ENCODE measurements at places on chromosomes 6 and 20.

DNA sequence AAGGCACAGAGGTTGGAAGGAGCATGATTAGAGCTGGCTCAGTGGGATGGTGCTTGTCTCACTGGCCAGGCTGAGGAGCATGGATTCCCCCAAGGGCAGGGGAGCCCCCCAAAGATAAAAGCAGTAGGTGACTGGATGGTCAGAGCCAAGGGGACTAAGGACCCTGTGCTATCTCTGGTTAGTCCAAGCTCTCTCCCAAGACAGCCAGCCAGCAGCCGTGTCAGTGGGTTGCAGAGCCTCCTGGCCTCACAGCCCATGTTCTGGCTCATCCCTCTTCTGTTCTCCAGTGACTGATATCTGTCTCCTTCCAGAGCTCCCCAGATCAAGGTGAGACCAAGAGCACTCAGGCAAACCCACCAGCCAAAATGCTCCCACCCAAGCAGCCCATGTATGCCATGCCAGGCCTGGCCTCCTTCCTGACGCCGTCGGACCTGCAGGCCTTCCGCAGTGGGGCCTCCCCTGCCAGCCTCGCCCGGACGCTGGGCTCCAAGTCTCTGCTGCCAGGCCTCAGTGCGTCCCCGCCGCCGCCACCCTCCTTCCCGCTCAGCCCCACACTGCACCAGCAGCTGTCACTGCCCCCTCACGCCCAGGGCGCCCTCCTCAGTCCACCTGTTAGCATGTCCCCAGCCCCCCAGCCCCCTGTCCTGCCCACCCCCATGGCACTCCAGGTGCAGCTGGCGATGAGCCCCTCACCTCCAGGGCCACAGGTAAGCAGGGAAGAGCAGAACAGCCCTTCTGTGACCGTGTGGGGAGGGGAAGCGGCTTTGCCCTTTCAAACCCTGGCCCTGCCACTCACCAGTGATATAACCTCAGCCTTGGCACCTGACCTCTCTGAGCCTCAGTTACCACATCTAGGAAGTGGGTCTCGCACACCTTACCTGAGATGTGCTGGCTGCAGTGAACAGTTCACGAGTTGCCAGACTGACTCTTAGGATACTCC, 121.3 kb downstream of the JPH2 start:
- no peak for DNase-seq

- no peak for DNase-seq
Measured at GRCh38 chr6:108127826-108128225, 38.0 kb upstream of the NR2E1 start.

- no peak for DNase-seq
Measured at GRCh38 chr6:152002306-152002705, 194.8 kb downstream of the ESR1 start.

GRCh38 chr20:34579979-34580940, 21.7 kb downstream of the MAP1LC3A start:
- DNase-seq, result no peak

DNA sequence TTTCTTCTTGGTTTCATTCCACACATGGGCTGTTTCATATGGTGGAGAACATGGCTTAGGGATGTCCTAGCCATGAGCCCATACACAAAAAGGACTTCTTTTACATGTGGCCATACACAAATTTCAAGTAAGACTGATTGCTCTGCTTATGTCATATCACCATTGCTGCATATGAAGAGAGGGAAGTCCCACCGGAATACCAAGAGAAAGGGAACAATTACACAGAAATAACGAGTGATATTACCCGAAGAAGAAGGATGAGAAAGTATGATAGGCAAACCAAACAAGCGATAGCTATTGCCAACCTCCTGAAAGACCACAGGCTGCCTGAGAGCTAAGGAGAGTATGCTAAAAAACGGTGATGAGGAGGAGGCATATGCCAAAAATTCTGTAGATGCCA, 70.5 kb upstream of the TNFRSF21 start:
- DNase-seq, result no peak

- no peak for DNase-seq
Measured at GRCh38 chr6:164133095-164133494, 718.6 kb downstream of the QKI start.

GRCh38 chr20:18164356-18164755, 26.7 kb downstream of the KAT14 start:
- DNase-seq, result no peak

DNA sequence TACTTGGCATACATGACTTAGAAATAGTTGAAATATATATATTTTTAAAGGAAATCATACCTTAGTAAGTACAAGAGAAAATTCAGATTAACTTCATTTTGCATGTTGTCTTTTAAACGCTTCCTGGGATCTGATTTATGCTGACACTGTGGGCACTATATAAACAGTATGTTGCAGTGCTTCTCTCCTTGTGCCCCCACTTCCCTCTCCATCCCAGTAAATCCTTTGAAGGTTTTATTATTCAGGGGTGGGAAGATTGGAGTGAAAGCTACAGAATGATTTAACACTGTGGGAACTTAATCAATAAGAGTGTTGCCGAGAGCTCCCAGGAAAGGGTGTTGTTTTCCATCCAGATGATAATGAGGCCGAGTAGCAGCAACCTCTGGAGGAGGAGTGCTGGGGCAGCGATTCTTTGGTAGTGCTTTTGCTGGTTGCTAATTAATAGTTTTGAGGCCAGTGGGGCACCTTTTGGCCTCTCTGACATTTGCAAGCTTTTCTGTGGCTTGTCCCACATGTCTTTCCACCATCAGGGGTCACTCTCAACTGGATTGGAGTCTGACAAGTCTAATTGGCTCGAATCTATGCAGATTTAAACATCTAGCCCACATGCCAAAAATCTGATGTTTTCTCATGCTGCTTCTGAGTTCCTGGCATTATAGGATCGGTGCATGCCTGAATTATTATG, 183.0 kb upstream of the MMS22L start:
- DNase-seq, result no peak

GRCh38 chr6:13172291-13172690, 156.0 kb downstream of the TBC1D7 start:
- no peak for DNase-seq

DNA sequence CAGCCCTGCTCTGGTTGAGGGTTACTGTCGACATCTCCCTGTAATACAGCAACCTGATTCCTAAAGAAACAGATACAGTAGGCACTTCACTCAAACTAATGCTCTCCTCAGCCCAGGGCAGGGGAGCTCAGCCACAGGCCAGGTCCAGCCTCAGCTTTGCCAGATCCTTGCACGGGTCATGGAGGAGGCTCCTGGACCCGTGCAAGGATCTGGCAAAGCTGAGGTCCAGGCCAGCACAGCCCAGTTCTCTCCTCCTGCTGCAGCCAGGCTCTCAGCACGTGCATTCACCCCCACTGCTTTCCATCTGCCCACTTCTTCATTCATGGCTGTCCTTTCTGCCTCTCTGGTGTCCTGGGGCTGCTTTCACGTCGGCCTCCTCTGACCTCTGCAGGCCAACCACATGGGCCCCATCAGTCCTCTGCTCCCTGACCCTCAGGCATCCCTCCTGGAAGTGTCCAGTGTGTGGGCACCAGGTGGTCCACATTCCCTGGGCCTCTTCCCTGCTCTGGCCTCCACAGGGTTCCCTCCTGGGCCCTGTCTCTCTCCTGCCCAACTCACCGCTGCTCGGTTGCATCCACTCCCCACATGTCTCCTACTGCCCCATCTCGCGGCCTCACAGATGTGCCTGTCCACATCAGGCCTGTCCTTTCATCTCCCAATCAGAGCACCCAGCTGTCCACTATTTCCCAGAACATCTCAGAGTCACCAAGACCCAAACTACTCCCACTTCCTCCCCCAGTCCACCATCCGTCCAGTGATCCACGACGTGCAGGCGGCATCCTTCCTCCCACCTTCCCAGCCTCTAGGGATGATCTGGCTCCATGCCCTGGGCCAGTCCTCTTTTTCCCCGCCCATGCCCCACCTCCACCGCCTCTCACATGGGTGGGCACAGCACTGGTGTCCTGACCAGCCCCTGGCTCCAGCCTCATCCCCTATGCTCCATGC, 11.8 kb upstream of the CD93 start:
- no peak for DNase-seq

GRCh38 chr6:125207956-125208355, 54.4 kb downstream of the TPD52L1 start:
- DNase-seq, result no peak

DNA sequence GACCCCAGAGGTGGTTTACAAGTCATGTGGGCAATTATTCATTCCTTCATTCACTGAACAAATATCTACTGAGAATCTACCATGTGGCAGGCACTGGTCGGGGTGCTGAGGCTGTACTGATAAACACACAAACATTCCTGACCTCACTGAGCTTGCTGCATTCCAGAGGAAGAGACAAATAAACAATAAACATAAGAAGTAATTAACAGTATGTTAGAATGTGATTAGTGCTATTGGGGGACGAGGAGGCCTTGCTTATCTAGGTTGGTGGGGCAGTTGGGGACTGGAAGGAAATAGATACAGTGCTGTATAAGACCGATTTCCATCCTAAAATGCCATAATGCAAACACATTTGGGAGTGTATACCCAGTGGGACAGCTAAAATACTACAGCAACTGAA, 44.1 kb downstream of the MAK start:
- DNase-seq, result no peak

GRCh38 chr6:15429141-15430110, 183.6 kb downstream of the JARID2 start:
- no peak for DNase-seq

GRCh38 chr20:33926425-33926824, 67.3 kb upstream of the RALY start:
- no peak for DNase-seq

DNA sequence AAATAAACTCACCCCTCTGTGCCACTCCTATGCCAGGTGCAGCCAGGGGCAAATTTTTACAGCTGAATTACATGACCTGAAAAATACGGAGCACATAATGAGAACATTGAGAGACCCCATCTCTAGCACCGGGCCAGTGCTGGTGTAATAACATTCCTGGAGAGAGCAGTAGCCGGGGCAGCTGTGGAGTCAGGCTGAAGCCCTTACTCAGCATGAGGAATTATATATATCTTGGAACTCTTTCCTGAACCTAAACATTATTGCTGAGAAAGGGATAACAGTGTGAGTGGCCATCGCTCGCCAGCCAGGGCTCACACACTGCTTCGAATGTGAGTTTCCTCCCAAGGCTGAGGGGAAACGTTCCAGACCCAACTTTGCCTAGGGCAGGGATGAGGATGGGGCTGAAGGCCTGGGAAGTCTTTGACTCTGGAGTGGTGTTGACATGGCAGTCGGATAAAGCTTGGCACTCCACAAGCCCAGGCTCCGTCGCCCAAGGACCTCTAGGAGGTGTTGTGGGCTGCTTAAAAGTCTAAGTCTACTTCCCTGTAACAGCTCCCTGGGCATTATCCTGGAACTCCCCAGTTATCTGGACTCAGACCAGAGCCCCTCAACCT, 269.8 kb downstream of the CDC5L start:
- DNase-seq, result no peak

GRCh38 chr20:25328954-25329498, 61.6 kb downstream of the ABHD12 start:
- no peak for DNase-seq

- no peak for DNase-seq
Measured at GRCh38 chr20:32984196-32984595, 20.0 kb downstream of the SUN5 start.

DNA sequence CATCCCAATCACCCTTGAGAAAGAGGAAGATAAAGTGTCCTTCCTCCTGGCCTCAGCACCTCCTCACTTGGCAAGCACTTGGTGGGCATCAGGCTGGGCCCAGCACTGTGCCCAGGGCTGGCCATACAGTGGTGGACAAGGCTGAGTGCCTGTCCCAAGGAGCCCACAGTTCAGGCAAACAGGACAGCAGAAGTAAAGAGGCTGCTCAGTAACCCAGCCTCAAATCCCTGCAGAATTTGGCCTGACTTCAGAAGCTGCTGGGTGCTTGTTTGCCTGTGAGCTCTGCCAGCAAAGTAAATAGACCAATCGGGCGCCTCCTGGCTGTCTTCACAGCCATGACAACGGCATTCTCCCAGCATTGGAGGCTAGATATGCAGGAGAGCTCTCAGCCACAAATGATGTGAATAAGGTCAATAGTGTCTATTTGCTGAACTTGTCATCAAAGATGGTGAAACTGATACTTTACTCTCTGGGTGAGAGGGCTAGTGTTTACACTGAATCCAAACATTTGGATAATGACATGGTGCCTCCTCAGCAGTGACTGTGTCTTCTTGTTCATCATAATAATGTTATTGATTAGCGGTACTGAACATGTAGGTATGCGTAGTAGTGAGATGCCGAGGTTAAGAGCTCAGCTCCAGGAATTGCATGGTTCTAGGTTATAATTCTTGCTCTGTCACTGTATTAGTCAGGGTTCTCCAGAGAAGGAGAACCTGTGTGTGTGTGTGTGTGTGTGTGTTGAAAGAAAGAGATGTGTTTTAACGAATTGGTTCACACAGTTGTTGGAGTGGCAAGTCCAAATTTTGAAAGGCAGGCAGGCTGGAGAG, 36.9 kb upstream of the FANCE start:
- DNase-seq, result peak; percentile 81

DNA sequence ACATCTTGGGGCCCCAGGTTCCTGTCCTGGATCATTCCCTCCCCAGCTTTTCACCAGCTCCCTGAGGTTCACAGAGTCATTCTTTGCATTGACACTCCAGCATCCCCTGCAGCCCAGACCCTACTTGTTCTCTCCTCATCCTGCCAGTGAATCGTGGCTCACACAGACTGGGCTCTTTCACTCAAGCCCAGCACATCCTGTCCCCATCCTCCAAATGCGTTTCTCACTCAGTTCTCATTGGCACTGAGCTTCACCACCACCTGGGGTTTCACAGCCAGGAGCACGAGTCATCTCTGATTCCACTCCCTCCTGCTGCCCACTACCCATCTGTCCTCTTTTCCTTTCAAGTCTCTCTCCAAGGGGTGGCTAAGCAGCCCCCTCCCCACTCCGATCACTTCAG, 85.4 kb upstream of the NNAT start:
- DNase-seq, result no peak

- DNase-seq, result peak; percentile 46
Measured at GRCh38 chr20:63115651-63116411, 100.1 kb downstream of the YTHDF1 start.

DNA sequence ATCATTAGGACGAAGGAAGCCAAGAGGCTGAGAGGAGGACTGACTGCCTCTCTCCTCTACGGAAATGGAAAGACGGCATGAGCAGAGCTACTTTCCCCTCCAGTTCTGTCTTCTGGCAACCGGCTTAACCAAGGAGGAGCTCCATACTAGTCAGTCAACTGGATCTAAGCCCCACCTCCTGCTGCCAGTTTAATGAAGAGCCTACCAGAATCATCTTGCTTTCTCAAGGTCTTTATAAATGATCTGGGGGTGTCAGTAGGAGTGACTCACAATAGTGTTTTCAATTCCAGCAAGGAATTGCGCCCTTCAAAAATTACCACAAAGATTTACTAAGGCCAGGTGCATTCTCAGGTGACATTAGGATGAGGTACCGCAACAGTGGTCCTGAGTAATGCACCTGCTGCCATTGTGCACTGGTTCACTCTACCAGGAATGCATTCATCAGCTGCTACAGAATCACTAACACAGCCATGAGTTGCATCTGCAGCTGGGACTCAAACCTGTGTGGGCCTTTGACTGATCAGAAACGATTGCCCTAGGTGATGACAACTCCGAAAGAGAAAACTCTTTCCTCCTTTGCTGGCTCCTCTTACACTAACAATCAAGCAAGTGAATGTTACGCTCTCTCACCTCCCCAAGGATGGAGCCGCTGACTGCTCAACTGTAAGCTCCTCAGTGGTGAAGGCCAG, 2.8 kb downstream of the UQCC2 start:
- DNase-seq, result no peak

Data from aorta (tissue), 5 donors.